Adipocyte (in vitro differentiated cells): ENCODE measurements at places on chromosomes 16 and 17.

DNA sequence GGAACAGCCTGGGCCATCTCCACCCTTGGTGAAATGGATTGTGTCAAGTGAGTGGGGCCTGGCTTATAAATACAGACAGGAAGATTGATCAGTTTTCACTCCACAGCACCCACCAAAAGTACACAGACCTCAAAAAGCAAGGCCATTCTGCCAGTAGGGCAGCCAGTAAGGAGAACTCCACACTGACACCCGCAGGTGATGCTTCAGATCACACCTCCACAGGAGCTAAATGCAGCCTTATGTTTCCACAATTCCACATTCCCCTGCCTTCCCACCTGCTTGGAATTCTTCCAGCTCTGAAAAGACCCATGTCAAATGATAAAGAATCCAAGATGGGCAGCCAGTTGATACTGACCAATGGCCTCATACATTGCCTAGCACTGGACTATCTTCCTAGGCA, 191.1 kb downstream of the ZFHX3 start:
- no peak for DNase-seq

DNA sequence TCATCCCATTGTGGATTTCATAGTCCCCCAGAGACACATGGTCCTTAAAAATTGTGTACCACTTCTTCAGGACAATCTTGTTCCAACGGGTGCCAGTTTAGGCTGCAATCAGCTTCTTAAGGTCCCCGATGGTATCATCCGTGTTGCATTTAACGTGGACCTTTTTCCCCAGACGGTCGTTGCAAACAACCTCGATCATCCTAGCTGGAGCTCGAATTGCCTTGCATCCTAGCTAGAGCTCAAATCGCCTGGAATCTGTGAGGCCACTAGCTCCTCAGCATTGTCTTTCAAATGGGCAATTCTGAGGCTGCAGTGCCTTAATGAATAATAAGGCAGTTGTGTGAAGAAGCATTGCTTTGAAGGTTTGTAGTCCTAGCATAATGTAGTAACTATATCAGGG, 37.7 kb upstream of the RHBDL3 start:
- no peak for DNase-seq

DNA sequence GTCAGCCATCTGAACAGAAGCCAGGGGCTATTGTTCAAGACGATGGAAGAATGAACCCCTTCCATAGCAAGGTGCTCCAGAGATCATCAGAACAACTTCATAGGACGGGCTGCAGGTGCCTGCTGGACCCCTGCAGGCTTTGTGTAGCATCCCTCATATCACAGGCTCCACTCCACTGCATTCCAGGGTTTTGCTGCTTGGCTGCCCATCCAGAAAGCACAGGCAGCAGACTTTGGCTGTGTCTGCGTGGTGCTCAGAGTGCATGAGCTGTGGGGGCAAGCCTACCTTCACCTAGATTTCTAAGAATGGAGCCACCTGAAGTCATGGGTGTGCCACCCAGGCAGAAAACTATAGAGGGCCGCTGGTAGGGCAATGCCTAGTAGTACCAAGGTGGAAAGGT, 93.9 kb upstream of the NLRP1 start:
- no peak for DNase-seq

DNA sequence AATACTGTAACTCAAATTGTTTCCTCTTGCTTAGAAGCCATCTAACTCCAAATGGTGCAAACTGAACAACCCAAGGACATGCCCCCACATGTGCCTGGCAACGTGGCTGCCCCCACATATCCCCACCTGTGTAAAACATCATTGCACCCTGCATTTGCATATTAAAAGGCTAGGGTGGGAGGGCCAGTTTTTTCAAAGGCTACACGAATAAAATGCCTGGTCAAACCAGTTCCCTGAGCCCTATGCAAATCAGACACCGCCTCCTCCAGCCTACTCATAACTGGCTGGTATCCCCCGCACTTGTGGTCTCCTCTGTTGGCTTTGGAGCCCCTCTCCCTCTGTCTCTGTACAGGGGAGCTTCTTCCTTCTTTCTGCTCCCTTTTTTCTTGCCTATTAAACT, 26.7 kb downstream of the C16orf54 start:
- DNase-seq = no peak
